Fibroblast of skin of left quadriceps (primary cell): ENCODE measurements at places on chromosomes 6 and 20.

GRCh38 chr20:59939052-59939878 is 840 bp downstream of the PPP1R3D start:
- DNase-seq = no peak

DNA sequence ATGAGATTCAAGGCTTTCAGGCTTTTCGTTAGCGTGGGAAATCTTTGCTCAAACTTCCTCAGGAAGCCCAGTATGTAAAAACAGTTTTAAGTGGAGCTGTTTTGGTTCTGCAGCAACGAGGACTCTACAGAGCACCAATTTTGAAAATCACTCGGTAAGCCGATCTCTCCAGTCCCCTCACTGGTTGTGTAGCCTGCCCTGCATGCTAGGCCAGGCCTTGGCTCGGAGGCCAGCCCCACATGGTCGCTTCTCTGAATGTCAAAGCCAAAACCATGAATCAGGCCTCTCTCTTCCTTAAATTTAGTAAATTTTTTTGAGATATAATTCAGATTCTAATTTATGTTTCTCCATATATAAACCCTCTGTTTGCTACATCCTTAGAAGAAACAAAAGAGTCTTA is 108.0 kb downstream of the CHD6 start:
- no peak for DNase-seq

DNA sequence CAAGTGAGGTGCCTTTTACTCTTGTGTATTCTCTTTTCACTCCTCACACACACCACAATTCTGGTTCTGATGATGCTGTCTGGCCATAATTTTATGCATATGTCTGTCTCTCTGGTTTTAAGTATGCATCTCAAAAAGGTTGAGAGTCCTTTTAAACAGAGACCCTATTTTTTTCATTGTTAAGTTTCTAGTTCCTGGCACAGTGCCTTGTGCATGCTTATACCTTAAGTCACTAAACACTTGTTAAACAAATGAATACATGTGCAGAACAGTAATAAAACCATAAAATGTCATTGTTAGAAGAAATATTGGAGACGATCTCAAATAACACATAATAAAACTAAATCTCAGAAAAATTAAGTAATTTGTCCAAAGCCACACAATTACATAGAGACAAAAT is 7.9 kb downstream of the ROS1 start:
- no peak for DNase-seq

GRCh38 chr6:128305976-128306375 is 214.4 kb downstream of the PTPRK start:
- DNase-seq = no peak

- DNase-seq = no peak
Observed at GRCh38 chr20:5136096-5136495, 9.3 kb downstream of the CDS2 start.

DNA sequence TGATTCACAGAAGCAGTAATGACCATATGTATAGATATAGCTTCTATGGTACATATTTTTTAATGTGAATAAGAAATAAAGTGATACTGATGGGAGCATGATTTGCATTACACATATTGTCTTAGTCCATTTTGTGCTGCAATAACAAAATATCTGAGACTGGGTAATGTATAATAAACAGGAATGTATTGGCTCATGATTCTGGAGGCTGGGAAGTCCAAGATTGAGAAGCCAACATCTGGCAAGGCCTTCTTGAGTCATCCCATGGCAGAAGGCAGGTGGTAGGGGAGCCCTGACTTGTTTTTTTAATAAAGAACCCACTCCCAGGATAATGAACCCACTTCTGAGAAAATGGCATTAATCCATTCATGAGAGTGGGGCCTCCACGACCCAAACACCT is 185.6 kb upstream of the RREB1 start:
- DNase-seq = no peak

DNA sequence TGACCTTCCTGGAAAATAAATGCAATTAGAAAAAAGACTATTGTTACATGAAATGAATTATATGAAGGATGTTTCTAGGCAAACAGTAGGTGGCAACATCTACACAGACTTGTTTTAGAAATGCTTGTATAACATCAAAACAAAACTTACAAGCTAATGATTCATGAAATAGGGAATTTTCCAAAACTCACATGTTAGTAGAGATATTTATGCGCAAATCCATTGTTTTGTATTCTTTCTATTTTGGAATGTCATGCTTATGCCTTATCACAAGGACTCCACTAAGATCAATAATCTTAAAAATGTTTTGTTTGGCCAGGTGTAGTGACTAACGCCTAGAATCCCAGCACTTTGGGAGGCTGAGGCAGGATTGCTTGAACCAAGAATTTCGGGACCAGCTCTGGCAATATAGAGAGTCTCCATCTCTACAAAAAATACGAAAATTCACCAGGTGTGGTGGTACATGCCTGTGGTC is 32.3 kb upstream of the LGSN start:
- DNase-seq = peak; percentile 21

DNA sequence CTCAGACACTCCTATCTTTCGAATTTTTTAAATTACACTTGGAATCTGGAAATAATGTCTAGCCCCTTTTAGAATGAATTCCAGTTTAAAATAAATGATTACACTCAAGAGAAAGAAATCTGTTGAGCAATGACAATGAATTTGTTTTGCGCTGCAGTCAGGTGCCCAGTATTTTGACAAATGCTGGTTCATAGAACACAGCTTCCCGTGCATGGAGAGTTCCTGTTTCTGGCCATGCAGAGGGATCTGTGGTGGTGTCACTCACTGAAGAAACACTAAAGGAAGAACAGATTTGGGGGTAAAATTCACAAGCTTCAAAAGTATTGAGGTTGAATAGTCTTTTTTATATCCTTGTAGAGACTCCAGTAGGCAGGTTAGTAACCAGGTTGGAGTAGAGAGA is 113.4 kb upstream of the CEP85L start:
- no peak for DNase-seq

- no peak for DNase-seq
Observed at GRCh38 chr6:127297502-127298070, 30.9 kb downstream of the RNF146 start.

- no peak for DNase-seq
Observed at GRCh38 chr20:37523911-37524700, 3.1 kb downstream of the NNAT start.

GRCh38 chr6:25405442-25405841 is 126.3 kb downstream of the CARMIL1 start:
- DNase-seq = no peak

- no peak for DNase-seq
Observed at GRCh38 chr20:37189416-37190016, 10.2 kb upstream of the MROH8 start.
